ENCODE measurements at places on chromosomes 6 and 20.

DNA sequence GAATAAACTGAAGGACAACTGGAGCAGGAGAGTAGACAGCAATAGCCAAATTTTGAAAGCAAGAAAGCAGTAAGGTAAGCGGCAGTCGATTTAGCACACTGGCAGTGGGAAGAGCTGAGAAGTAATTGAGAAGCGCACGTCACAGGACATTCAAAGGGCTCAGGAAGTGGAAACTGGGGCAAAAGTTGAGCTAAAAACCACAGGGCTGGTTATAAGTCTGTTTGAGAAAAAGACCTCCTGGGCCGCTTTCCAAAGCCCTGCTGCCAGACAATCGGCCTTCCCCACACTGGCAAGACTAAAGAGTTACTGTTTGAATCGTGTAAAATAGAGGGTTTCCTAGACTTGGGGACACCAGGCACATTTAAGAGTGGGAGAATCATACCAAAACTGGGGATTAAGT lies 161.4 kb downstream of the DNAH8 start:
- DNase-seq = no peak

- DNase-seq = no peak
Measured at GRCh38 chr6:161198783-161199460, 74.9 kb downstream of the AGPAT4 start.

GRCh38 chr6:127051571-127052260 lies 66.8 kb upstream of the RSPO3 start:
- peak; percentile 69 for DNase-seq

DNA sequence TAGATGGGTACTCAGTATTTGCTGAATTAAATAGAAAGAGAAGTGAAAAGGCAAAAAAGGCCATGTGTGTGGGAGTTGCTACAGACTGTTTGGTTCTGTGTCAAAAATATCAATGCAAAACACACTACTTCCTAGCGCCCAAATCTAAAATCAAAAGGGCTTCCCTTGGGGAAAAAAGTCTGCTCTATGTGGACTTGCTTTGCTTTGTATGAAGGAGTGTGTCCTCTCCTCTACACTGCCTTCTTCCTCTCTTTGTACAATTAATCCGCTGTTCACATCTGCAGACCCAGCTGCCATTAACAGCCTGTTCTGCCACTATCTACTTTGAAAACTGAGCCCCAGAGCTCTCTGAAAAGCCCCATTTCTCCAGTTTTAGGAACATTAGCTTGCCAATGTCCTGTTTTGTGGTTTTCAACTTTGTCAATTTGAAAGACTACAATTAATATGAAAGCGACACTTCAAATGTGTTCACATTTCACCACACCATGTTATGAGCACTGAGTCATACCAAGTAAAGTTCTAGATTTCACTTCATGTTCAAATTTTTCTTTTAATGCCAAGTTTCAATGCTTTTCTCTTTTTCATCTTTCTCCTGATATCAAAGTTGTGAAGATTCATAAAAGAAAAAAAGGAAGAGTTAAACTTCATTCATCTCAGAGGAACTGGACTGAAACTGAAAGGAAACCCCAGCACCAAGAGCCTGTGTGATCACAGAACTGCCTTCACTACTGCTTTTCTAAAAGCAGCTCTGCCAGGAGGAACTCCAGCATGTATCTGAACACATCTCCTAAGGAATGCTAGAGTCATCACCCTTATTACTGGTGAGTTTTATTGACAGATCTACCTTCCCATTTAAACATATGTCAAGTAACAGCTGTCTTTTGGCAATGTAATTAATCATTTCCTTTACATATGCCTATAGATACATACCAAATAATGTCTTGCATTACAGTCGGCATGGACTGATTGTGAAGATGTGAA lies 102.6 kb downstream of the KIF13A start:
- DNase-seq = no peak

GRCh38 chr20:32563311-32564272 lies 21.5 kb downstream of the NOL4L start:
- DNase-seq = no peak

DNA sequence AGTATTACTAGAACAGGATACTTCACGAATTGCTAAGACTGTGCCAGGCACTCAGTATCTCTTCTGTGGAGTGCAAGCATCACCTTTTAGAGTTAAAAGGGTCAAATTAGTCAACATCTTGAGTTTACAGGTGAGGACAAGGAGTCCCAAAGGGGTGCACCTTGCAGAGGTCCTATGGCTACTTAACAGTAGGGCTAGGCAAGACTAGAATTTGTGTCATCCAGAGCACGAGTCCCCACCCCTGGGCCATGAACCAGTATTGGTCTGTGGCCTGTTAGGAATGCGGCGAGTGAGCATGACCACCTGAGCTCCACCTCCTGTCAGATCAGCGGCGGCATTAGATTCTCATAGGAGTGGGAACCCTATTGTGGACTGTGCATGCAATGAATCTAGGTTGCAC lies 10.5 kb upstream of the DSTN start:
- no peak for DNase-seq

DNA sequence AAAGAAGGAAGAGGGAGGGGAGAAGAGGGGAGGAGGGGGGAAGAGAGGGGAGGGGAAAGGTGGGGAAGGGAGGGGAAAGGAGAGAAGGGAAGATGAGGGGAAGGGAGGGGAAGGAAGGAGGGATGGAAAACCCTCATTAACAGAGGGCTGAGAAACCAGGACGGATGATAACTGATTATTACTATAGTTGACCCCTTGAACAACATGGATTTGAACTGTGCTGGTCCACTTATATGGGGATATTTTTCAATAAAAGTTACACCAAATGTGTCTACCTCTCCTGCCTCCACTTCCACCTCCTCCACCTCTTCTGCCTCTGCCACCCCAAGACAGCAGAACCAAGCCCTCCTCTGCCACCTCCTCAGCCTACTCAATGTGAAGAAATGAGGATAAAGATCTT lies 184.1 kb upstream of the ARID1B start:
- DNase-seq = no peak

GRCh38 chr6:111689946-111690345 lies 84.3 kb upstream of the TRAF3IP2 start:
- no peak for DNase-seq

DNA sequence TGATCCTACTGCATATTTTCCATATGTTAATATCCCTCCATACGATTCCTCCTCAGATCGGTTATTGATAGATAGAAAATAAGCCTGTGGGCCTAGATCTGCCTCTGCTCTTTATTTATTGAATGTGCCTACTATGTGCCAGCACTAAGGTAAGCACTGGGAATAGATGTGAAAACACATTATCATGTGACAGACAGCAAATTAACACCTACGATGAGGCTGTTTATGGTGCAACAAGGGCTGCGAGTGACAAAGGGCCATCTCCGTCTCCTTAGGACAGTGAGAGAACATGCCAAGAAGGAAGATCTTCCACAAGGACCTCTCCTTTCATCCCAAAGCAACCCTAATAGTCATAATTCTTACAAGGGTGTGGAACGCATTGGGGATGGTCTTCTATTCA lies 90.5 kb downstream of the MYB start:
- DNase-seq = no peak

- peak; percentile 80 for DNase-seq
Measured at GRCh38 chr6:958488-958887, 265.5 kb upstream of the EXOC2 start.

DNA sequence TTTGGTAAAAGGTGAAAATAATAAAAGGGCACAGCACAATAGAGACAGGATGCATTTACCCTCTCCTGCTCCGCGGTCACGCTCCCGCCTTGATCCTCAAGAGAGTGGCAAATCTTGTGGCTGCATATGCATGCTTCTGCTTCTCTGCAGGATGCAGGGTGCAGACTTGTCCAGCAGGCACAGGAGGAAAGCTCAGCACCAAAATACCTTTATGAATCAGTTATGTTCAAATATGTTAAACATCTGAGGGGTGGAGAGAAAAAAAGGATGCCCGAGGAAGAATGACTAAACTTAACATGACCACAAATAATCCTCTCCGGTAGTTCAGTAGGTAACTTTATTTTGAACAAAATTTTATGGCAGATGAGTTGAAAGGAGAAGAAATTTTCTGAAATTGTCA lies 366.1 kb upstream of the SOX4 start:
- peak; percentile 65 for DNase-seq

DNA sequence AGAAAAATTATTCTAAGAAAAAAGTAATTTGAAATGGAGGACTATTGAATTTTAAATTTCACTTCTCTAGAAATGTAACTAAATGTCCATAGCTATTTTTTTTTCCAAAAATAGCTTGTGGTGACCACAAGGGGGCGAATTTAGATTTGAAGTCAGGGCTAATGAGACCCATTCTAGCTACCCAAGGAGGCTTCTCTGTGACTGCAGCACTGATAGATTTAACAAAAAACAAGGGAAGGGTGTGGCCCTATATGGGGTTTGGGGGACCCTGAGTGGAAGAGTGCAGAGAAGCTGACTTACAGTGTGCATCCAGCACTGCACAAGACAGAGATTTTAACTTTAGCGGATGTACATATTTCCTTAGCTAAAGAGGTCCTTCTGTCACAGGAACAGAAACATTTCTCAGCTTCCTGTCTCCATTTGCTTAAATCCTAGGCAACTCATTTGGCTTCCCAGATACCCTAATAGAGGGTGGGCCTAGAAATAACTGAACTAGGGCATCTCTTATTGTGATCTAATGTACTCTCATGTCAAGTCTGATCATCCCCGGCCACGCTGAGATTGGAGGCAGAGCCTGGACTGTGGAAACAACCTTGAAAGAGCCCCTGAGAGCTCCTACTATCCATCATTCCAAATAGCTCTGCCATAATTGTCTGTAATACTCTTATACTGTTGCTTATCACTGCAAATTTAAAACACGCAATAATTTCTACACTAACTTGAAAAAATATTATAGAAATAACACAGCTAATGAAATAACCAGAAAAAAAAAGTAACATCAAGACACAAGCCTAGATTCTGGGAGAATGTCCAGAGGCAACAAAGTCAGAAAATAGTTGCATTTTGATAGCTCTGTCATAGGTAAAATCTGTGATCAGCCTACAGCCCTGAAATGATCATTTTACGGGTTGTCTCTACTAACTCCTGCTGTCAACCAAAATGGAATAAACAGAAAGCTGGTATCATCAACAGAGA lies 93.6 kb downstream of the SNAP91 start:
- peak; percentile 50 for DNase-seq

DNA sequence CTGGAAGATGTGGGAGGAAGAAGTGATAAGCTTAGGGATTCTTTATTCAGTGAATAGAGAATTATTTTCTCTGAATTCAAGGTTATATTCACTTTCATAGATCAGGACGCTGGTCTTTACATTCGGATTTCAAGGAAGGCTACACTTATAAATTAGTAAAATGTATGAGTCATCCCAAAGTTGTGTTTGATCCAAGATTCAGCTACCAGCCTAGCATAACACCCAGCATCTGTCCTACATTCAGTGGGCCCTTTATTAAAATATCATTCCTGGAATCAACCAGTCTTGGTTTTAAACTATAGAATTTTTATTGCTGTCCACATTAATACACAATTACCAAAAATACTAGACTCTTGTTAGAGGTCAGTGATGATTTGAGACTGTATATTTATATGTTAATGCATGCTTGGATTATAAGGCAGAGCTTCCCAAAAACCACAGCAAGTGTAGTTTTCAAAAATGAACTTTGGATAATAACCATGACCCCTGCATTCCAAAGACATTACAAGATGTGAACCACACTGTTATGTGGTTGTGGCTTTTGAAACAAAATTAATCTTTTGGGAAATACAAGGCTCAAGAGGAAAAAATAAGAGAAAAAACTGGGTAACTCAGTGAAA lies 210.7 kb upstream of the CNR1 start:
- DNase-seq = peak; percentile 79

DNA sequence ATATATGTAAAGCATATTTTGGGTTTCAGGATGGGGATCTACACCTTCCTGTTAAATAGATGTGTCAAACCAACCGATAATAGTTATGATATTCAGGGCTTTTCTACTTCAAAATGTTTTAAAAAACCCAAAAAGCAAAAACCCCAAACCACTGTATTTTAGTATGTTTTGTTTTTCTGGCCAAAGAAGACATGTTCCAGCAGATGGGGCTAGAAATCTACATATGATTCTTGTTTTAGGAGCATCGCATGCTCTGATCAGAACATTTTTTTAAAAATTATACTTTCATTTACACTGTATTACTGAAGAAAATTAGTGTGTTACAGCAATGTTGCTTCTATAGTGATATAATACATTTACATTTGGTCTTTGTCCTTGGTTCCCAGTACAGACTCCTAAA lies 11.0 kb downstream of the RMND1 start:
- peak; percentile 3 for DNase-seq

DNA sequence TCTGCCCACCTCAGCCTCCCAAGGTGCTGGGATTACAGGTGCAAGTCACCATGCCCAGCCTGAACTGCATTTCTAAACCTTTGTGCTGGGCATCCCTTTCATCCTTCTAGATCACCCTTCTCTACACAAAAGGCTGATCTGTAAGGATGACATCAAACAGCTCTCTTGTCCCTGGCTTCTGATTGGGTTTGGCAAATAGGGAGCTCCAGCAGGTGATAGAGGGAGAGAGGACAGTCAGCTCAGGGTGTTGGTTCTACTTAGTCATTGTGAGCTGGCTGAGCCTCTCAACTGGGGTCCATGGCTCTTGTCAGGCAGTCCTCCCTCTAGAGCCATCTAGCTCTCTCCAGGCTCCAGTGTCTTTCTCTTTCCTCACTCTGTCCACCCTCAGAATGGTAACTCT lies 237.6 kb upstream of the JARID2 start:
- DNase-seq = no peak

DNA sequence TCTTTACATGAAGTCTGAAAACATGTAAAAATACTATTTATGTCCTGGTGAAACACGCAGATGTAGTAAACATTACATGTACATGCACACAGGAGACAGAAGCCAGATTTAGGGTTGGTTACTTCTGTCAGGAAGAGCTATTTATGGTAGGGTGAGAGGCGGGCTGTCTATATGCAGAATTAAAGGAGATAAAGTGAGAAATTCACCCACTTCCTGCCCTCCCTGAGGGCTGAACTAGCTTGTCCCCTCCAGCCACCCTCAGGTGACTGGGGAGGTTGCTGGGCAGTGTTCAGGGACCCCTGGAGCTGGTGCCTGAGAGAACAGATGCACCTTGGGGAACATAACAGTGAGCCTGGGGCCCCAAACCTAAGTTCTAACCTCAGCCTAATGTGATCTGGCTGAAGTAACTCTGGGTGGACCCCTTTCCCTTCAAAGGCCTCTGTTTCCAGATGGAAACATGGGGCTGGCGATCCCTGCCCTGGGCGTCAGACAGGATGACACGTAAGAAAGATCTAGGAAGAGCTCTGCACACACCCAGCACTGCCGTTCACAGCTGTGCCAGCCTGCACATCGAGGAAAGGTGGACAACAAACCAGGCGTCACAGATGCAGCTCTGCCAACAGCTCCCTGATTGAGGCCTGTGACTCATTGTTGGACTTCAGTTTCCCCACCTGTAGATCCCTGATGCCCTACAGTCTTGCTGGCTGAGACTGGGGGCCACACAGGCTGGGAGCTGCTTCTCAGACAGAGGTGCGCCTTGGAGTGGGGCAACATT lies 1.3 kb downstream of the PI16 start:
- no peak for DNase-seq

DNA sequence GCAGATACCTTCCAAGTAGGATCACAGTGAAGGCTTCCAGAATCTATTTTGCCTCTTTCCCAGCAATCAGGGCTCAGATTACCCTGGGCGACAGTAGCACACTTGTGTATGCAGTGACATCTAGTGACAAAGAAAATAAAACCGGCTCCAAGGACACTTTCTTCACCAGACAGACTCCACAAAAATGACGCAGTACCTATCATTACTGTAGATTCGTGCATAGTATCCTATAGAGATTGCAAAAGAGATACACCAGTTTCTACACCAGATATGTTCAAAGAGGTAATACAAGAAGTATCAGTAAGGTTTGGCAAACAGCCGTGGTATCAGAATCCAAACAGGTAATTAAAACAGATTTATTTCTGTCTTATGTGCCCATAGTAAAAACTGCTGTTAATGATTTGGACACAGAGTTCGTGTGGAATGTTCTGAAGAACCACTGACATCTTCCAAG lies 600.4 kb upstream of the JAG1 start:
- peak; percentile 52 for DNase-seq
